ENCODE measurements at places on chromosomes 13 and 19.

DNA sequence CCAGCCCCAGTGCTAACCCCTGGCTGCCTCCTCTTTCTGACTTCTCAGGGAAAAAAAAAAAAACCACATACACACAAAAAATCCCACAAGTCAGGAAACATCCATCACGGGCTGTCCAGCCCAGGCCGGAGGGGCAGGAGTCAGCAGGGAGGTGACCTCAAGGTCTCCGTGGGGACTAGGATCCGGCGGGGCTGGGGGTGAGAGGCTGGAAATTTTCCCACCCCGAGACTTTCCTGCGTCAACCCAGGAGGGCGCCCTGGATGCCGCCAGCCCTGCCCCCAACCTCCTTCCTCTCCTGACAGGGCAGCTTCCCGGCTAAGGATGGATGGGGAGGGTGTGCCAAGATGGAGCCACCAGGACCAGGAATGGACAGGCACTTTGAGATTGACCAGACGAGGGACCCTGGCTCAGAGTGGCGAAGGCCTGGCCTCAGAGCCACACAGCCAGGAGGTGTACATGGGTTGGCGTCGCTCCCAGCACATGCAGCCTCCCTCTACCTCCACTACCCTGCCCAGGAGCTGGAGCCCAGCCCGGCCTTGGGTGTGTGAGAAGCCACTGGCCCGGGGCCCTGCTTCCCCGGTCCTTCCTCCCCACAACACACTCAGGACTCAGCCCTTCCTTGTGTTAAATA is 33.3 kb downstream of the BLOC1S3 start:
- DNase-seq, result peak; percentile 64

- no peak for DNase-seq
Measured at GRCh38 chr13:79405501-79405830, 589 bp downstream of the RBM26 start.

DNA sequence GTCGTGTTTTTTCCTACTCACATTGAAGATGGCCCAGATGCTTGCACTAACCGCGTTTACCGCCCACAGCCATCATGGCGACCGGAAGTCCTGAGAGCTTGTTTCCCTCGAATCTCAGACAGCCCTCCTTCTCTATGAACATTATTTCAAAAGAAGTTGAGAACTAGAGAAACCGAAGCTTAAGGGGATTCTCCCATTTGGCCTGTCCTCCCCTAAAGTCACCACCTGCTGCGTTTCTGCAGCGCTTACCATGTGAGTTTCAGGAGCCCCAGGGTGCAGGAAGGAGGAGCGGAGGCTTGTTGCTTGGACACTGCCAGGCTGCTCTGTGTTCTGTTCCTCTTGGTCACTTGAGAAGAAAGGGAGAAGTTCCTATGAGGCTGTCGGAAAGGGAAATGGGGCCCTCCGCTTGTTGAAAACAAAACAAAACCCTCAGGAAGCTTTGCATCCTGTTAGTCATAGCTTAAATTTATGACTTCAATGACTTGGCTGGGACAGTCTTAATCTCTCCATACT is 6.2 kb downstream of the CARD8 start:
- DNase-seq, result peak; percentile 62

DNA sequence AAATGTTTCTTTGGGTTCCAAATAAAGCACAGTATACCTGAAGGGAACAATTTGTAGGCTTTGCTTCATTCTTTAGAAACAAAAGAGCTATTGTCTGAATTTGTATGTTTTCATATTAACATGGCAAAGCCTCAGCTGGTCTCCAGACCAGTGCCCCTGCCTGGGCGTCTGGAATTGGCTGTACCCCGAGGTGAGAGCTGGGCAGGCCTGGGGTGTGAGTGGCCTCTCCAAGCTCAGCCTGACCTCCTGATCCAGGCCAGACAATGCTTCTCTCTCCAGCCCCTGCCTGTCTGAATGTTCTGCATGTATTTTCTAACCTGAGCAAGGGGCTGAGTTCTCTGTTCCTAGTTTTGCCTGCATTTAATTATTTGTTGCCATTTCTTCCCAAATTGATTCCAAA is 66.3 kb upstream of the MCF2L start:
- no peak for DNase-seq

DNA sequence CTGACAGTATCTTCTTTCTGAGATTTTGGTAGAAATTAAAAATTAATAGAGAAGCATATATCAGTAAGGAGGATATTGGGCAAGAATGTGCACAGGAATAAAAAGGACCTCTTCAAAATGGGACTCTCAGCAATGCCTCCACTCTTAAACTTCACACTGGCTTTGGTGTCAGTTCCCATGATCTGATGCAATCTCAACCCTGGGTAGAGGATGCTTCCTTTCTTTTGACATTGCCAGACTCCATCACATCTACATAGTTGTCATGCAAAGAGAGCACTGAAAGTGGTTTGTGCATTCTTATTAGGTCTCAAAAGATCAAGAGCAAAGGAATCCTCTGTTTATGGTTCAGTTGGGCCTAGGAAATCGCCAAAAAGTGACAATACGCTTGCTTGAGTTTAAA is 26.3 kb downstream of the STARD13 start:
- no peak for DNase-seq

DNA sequence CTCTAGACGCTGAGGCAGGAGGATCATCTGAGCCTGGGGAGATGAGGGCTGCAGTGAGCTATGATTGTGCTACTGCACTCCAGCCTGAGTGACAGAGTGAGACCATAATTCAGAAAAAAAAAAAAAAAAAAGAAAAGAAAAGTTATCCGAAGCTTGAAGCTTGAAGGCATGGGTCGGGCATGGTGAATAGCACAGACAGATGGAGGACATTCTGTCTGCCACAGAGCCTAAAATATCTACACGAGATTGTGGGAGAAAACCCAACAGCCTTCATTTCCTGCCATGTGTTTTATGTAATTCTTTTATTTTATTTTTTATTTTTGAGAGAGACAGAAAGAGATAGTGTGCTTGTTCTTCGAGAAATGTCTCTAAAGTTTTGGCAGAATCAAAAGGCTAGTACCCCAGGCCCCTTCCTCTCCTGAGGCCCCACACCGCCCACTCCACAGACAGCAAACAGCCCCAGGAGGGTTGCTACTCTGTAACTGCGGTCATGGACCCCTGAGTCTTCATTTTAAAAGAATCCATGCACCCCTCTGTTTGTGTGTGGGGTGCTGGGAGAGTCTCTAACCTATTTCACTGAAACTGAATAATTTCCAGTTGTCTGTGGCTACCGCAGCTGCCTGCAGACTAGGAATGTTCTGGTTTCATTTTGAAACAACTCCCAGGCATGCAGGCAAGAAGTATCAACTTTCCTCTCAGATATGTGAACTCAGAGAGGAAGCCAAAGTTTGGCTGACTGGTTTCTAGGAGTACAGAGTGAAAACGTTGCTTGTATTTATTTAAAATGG is 38.4 kb upstream of the RCBTB2 start:
- DNase-seq, result peak; percentile 73

- DNase-seq, result no peak
Measured at GRCh38 chr13:96525715-96526114, 435.8 kb downstream of the HS6ST3 start.

DNA sequence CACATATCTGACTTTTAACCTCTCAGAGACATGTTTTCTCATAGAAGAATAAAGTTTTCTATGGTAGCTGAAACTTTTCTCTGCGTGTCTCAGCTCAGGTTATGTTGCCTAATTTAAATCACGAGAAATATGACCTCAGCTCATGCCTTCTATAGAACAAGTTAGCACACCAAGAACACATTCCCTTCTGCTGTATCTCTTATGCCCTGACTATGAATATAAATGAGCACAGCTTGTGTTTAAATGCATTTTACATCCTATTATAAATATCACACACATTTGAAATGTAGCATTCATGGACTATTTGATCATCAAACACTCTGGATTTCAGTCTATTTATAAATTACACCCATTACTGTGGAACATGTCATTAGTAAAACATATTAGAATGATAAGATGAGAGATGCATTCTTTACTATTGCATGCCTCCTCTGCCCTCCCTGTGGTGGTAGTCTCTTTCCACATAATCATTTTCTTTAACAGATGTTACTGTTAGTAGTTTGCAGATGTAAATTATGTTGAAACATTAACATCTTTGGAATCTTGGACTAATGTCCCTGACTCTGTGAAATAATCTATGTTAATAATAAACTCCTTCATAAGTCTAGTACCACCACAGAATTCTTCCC is 2044.9 kb upstream of the PCDH20 start:
- DNase-seq, result no peak

DNA sequence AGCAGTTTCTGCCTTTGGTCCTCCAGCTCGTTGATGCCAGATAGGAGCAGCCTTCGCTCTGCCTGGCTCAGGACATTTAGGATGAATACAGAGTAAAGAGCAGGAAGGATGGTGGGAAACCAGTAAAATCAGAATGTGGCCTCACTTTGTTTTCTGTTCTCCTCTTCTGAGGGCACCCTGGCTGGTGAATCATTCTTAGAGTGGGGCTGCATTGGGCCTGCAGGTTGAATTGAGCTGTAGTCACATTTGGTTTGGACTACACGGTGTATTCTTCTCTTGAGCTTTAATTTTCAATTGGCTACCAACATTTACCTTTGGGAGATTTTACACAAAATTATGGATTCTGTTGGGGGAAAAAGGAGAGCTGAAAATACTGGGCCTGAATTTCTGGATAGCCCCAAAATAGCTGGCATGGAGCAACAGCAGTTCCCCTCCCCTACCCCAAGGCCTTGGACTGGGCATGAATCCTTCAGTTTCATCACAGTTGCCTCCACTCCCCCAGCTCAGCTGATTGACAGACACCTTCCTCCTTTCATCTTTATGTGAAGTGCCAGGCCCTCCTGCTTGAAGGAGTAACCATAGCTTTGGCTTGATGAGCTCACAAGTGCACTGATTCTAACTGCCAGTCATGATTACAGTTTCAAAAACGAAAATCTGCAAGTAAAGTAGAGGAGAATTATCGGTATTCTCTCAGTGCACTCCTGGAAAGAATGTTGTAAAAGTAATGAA is 24.3 kb downstream of the ERCC5 start:
- no peak for DNase-seq

GRCh38 chr13:21894091-21894490 is 223.2 kb downstream of the FGF9 start:
- DNase-seq, result no peak

GRCh38 chr13:36163809-36164308 is 32.7 kb upstream of the DCLK1 start:
- peak; percentile 62 for DNase-seq

DNA sequence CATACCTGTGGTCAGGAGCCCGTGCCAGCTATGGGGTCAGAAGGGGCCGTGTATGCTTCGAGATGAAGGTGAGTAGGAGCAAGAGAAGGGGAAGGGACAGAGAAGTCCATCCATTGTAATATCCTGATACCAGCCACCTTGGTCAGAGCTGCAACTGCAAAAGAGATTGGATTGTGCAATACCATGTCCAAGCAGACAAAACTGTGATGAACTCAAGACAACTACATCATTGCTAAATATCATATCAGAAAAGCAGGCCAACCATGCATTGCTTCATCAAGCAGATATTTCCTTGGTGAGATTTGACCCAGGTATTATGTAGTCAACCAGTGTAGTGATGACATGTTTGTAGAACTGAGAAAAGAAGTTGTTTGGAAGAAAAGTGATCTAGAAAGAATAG is 12.1 kb downstream of the HNRNPUL1 start:
- DNase-seq, result no peak

- DNase-seq, result peak; percentile 87
Measured at GRCh38 chr19:54209811-54210494, 9.3 kb downstream of the RPS9 start.

DNA sequence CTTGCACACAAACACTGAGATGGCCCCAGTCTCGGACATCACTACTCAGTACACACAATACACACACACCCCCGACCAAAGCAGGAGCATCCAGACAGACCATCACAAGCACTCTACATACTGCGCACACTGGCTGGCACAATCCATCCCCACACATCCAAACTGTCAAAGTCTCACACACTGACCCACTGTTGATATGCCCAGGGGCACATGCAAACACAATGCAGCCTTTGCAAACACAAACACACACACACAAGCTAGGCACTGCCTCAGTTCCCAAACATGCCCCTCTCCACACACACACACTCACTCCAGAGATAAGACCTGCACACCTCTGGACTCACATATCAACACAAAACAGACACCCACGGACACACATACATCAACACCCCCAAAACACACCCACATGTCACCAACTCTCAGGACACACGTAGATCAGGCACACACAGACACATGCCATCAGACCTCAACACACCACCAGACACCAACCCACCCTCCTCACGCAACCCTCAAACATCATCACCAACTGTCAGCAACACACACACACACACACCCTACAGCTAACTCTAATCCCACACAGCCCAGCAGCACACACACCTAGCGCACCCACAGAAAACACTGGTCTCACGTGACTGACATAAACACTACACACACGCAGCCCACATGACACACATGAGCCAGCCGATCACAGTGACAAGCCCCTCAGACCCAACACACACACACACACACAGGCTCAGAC is 1.9 kb downstream of the BBC3 start:
- DNase-seq, result no peak

- DNase-seq, result no peak
Measured at GRCh38 chr13:77781808-77782207, 84.3 kb downstream of the SLAIN1 start.

DNA sequence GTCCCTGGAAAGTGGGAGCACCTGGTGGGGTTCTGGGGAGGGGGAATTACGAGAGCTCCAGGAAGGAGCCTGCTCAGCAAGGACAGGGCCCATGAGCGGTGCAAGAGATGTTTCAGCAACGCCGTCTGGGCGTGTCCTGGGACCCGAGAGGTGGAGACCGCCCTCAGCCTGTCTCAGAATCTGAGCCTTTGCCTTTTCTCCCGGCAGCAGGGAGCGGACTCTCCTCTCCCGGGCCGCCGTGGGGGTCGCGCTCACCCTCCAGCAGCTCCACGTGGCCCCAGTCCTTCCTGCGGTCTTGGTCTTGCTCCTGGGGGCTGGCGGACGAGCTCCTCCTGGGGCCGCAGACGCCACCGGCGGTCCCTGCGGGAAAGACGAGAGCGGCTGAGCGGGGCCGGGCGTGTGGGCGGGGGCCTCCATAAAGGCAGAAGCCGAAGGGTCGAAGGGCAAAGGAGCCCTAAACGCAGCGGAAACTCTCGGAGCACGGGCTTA is 714 bp downstream of the POLRMT start:
- DNase-seq, result peak; percentile 54

GRCh38 chr19:8476524-8476923 is 25.9 kb downstream of the PRAM1 start:
- DNase-seq, result no peak

GRCh38 chr19:6530386-6531162 is at the start of gene TNFSF9:
Gene TNFSF9 (plus strand): TSS chr19:6531026. CDS start chr19:6531037, 11 bp downstream.
- DNase-seq, result peak; percentile 96

DNA sequence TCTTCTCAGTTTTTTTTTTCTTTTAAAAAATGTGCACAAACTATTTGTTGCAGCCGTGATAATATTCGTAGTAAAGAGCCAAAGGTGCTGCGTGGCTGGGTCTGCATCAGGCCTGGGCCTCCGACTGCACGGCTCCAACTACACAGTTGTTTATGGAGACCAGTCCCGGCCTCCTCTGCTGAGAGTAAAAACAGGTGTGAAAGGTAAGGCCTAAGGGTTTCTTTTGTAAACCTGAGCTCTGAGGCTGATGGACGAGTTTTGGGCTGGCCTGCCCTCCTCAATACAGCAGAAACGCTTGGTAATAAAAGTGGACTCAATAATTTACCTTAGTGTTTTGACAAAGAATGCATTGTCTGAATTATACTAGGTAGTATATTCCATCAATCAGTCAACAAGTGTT is 3.9 kb downstream of the MBNL2 start:
- no peak for DNase-seq

GRCh38 chr13:111289251-111289650 is 31.2 kb upstream of the TEX29 start:
- no peak for DNase-seq
